ENCODE measurements at places on chromosomes 2 and 18. TPM values are rescaled to one million over a fixed set of nuclear protein-coding genes. Genes with fewer than 3 reads are reported as not detected.

Gene AMER3
- not detected for total RNA-seq

Gene TTN
- 12.4 TPM for total RNA-seq

Gene NEB
- total RNA-seq = 0.64 TPM

Gene ANKRD30BL
- total RNA-seq = not detected

Gene GMCL1
- 32.4 TPM for total RNA-seq

Gene FAM161A
- 3.5 TPM for total RNA-seq

Gene SP9
- total RNA-seq = not detected

Gene TRPM8
- not detected for total RNA-seq

Gene ANKRD23
- 15.0 TPM for total RNA-seq

Gene TMEM17
- total RNA-seq = 0.14 TPM

Gene IL18RAP
- total RNA-seq = 4.2 TPM

Gene LTBP1
- total RNA-seq = 0.30 TPM

Gene C2orf72
- 0.07 TPM for total RNA-seq

Gene CFAP65
- total RNA-seq = not detected

Gene EMX1
- total RNA-seq = not detected

Gene ANO7
- total RNA-seq = 0.32 TPM

Gene LINC00305
- not detected for total RNA-seq

Measured in T-helper 2 cell treated with Interferon-gamma antibody and Interleukin-4, amounts not matched to agents 100 ng/mL and 5 ng/mL, for 36 hours (primary cell).